Cortex of kidney (tissue), 1 donor: ENCODE measurements at places on chromosomes 12 and 14.

GRCh38 chr12:685388-685787, 22.1 kb upstream of the NINJ2 start:
- no peak for DNase-seq

- DNase-seq: no peak
Measured at GRCh38 chr12:5399266-5399665, 32.6 kb upstream of the NTF3 start.

DNA sequence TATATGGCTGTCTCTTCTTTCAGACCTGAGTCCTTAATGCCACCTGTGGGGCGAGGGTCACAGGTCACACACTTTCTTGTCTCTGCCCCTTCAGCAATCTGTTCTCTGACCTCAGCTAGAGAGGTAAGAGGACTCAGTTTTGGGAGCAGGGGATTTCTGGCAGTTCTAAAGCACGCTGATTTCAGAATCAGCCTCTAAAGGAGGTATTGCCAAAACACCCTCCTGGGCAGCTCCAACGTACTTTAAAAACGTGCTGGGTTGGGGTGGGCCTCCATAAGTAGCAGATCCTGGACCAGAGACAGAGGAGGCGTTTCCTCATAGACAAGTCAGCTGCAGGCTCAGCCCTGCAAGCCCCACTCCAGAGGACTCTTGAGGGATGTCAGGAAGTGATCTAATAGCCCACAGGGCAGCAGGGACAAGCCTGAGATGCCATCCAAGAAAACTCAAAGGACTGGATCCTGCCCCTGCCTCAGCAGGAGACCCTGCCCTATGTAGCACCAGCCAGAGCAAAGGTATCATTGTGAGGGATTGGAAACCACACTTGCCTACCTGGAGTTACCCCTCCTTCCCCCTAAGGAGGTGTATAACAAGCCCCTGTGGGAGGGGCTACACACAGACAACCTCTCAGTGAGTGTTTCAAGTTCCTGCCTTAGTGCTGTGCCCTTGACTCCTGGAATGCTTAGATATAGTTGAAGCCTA, 8.5 kb downstream of the CTDSP2 start:
- no peak for DNase-seq

GRCh38 chr14:104081261-104081835, 4.2 kb upstream of the ASPG start:
- no peak for DNase-seq

DNA sequence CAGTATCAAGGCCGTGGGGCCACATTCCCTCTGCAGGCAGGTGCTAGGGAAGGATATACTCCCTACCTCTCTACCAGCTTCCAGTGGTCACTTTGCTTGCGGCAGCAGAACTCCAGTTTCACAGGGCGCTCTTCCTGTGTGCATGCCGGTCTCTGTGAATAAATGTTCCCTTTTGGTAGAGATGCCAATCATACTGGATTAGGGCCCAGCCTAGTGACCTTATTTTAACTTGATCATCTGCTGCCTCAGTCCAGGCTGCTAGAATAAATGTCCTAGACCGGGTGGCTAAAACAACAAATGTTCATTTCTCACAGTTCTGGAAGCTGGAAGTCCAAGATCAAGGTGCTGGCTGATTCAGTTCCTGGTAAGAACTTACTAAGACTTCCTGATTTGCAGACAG, 198.8 kb upstream of the TMEM132C start:
- DNase-seq: no peak
